Stimulated activated CD4-positive, alpha-beta T cell treated with anti-CD3 and anti-CD28 coated beads, TNF-alpha, amount 100 ng/mL, for 24 hours (primary cell): ENCODE measurements at places on chromosomes 7 and 10.

GRCh38 chr7:72020311-72020710 is 391.8 kb downstream of the CALN1 start:
- DNase-seq = no peak

DNA sequence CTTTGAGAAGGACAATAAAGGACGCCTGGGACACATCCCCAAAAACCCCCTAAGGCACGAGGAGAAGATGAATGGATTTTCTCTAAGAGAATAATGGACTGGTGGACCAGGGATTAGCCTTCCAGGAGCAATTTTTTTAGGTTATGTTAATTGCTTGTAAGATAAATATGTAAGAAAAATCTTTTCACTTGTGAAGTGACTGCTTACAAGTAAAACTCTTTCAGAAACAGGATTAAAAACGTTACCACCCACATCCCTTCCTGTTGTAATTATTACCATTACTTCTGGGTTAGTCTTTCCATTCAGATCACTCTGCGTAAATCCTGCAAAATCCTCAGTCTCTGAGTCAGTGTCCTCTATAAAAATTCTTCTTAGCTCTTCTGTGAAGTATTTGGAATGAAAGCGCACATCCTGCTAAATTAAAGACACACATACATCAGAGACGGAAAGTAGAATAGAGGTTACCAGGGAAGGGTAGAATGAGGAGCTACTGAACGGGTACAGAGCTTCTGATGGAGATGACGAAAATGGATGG is 34.3 kb downstream of the CDCA7L start:
- DNase-seq = no peak

DNA sequence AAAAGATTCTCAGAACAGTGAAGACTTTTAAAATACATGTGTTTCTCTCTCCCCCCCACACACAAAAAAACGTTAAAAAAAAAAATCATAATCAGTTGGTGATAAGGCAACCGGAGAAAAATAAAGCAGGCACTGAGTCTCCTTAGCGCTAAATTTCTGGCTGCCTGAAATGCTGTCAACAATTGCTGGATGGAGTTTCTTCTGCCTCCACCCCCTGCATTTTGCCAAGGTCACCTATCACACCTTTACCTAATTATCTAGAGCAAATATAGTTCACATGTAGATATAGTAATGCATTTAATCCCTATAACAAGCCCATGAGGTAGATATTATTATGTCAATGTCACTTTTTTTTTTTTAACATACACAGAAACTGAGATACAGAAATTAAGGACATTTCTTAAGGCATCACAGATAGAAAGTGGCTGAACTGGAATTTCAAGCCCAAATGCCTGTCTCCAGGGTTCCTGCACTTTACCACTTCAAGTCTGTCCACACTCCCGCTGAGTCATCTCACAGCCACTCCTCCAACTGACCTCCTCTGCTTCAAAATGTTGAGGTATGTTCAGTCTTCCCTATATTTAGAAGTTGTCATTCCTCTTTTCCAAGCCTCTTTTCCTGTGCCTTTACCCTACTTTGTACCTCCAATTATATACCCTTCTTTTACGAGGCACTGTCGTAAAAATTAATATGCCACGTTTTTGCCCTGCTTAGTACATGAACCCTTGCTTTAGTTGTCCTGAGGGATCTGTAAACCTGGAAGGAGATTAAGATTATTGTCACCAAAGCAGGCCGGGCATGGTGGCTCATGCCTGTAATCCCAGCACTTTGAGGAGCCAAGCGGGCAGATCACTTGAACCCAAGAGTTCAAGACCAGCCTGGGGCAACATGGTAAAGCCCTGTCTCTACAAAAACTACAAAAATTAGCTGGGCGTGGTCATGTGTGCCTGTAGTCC is 72.8 kb upstream of the MPP7 start:
- DNase-seq = no peak

DNA sequence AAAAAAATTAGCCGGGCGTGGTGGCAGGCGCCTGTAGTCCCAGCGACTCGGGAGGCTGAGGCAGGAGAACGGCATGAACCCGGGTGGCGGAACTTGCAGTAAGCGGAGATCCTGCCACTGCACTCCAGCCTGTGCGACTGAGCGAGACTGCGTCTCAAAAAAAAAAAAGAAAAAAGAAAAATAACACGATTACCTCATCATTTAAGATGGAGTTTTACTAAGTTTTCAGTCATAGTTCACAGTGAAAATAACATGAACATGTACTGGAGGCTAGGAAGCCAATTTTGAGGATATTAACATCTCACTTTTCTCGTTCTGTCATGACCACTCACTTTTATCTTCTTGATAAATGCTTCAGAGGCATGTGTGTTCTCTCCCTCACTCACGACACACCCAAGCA is 3.1 kb upstream of the RUNDC3B start:
- DNase-seq = no peak

DNA sequence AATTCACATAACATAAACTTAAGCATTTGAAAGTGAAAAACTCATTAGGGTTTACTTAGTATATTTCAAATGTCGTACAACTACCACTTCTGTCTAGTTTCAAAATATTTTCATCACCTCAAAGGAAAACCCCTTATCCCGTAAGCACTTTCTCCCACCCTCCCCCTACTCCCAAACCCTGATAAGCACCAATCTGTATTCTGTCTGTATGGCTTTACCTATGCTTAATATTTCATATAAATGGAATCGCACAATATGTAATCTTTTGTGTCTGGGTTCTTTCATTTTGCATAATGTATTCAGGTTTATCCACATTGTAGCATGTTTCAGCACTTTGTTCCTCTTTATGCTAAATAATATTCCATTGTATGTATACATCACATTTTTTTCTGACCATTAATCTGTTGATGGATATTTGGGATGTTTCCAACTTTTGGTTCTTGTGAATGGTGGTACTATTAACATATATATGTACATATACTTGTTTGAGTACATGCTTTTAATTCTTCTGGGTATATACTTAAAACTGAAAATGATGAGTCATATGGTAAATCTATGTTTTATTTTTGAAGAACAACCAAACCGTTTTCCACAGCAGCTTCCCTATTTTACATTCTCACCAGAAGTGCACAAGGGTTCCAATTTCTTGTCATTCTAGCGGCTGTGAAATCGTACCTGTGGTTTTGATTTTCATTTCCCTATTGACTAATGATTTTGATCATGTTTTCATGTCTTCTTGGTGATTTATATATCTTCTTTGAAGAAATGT is 6.2 kb upstream of the STARD3NL start:
- DNase-seq = no peak

DNA sequence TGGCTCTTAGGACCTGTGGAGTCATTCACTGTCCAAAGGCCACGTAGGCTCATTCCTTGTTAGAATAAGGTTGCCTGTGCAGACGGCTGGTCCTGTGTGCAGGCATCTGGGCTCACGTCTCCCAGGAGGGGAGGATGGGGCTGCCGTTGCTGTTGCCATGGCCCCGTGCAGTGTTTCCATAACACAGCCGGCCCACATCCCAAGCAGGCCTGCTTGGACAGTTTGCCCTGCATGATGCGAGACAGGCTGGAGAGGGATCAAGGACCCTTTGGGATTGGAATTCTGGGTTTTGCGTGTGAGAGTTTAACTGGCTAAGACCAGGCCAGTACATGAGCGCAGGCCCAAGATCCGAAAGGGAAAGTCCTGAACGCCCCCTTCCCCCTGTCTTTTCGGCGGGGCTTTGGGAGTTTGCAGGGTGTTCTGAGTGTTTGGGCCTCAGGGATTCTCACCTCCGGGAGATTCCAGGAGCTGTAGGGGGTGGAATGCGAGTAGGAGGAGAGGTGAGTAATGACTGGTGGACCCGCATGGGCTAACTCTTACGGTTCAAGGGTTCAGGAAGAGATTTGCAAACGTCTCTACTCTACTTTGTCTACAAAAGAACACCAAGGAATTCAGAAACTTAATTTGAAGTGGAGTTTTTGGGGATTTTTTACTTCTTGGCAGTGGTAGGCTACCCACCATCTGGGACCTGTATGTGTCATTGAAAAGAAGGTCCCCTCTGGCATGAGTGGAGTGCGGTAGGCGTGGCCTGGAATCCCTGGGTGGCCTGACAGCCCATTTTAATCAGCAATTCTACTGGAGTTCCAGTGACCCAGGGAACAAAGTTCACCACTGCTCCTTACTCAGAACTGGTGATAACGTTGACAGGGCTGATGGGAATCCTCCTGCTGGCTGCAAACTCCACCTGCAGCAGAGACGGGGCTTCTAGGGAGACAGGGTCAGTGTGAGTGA is 125.4 kb downstream of the ITIH5 start:
- DNase-seq = no peak

DNA sequence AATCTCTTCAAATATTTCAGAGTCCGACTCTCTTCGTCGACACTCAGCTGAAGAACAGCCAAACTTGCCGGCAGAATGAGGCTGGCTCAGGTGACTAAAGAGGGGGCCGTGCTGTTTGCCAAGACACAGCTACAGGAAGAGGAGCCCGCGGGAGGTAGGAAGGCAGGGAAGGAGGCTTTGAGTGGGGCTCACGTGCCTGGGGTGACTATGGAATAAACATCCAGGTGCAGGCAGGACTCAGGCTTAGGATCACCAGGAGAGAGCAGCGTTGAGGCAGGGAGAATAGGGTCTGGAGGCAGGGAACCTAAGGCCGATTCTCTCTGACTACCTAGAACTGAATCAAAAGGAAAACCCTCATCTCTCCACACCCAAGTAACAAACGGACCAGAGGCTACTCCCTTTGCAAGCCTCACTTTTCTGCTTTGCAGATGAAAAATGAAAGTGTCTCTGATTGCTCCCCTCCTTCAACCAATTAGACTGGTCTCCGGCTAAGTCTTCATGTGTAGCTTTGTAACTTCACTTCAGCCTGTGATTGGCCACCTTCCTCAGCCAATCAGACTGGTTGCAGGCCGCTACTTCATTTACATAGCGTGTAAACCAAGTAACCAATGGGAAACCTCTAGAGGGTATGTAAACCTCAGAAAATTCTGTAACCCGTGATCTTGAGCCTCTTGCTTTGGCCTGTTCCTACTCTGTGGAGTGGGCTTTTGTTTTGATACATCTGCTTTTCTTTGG is 19.7 kb upstream of the BNIP3 start:
- DNase-seq = no peak

- no peak for DNase-seq
Observed at GRCh38 chr10:21907436-21907835, 96.1 kb downstream of the DNAJC1 start.

DNA sequence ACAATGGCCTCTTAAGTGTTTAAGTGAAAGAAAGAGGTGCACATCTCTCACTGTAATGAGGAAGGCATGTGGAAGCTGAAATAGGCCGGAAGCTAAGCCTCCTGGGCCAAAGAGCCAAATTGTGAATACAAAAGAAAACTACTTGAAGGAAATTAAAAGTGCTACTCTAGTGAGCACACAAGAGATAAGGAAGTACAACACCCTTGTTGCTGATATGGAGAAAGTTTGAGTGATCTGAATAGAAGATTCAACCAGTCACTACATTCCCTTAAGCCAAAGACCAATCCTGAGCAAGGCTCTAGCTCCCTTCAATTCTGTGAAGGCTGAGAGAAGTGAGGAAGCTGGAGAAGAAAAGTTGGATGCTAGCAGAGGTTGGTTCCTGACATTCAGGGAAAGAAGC is 8.2 kb downstream of the DKK1 start:
- no peak for DNase-seq

- DNase-seq = no peak
Observed at GRCh38 chr7:47149971-47150370, 431.9 kb downstream of the TNS3 start.

GRCh38 chr7:129343099-129343700 is 91.0 kb upstream of the STRIP2 start:
- no peak for DNase-seq

- DNase-seq = no peak
Observed at GRCh38 chr7:115707258-115708012, 323.1 kb downstream of the TFEC start.

GRCh38 chr7:98930921-98931320 is 52.6 kb downstream of the TRRAP start:
- DNase-seq = no peak

DNA sequence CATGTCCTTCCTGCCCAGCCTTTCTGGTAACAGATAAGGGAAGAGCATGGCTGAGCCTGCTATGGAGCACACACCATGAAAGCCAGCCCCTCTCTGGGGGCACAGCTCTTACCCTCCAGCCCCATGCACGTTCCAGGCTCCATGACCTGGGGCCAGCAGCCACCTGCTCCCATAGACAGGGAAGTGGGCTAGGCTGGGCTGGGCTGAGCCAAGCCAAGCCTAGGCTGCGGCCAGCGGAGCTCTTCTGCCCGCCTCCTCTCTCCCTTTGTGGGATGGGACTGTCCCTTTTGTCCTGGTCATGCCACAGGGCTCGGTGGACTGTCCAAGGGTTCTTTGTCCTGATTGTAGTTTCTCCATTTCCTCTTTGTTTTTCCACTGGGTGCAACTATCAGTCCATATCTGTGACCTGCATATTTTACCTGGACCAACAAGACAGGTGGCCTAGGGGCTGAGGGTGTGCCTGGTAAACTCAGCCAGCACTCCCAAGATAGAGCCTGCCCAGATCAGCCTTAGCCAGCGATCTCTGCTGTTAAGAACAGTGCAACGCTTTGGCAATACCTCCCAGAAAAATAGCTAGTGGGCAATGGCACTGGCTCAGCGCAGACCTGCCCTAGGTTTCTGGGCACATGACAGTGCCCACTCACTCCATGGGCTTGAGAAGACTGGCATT is 97.2 kb upstream of the BTBD16 start:
- no peak for DNase-seq

GRCh38 chr10:11724938-11725776 is 17.0 kb upstream of the ECHDC3 start:
- no peak for DNase-seq

- no peak for DNase-seq
Observed at GRCh38 chr7:133977409-133978274, 149.5 kb upstream of the LRGUK start.

- no peak for DNase-seq
Observed at GRCh38 chr7:116679500-116679899, 7.5 kb downstream of the MET start.

DNA sequence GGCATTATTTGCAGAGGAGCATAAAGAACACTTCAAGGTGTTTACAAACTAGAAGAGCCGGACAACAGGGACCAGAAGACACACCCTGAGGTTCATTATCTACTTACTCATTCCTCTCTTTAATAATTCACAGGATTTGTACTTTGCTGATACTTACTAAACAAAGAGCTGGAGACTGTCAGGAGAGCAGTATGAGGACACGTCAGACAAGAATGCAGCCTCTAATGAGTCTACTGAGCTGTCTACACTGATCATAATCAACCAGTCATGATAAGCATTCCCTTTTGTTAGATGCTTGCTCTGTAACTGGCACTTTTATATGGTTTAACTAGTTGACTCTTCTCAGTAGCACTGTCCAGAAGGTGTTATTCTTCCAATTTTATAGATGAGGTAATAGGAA is 243.3 kb upstream of the CDC14C start:
- no peak for DNase-seq

GRCh38 chr10:112639298-112639697 is 192.3 kb downstream of the VTI1A start:
- no peak for DNase-seq

GRCh38 chr10:110901954-110902819 is 16.8 kb downstream of the BBIP1 start:
- DNase-seq = peak; percentile 30
